Cerebellar nuclear complex (tissue), 1 donor: ENCODE measurements at places on chromosomes 13 and 19.

DNA sequence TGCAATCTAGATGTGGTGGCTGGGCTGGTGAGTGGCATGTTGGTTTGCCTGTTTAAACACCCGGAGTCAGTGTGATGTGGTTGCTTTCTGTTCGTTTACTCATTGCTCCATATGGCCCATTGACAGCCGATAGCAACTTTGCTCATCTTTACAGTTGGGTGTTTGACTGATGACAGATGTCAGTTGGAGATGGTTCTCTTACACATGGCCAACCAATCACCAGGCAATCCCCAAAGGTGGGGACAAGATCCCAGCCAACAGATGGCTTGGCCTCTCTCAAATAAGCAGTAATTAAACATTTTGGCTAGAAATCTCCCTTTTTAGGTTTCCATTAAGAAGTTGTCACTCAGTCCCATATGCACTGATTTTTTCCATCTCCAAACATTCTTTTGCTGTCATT, 497.1 kb upstream of the ARGLU1 start:
- no peak for DNase-seq

- DNase-seq: no peak
These were observed 1.7 kb downstream of the TUBA3C start for GRCh38 chr13:19179916-19180315.

GRCh38 chr19:3857449-3858003, 11.3 kb downstream of the ZFR2 start:
- DNase-seq: no peak

GRCh38 chr13:68645814-68646213, 1415.7 kb upstream of the PCDH9 start:
- no peak for DNase-seq

DNA sequence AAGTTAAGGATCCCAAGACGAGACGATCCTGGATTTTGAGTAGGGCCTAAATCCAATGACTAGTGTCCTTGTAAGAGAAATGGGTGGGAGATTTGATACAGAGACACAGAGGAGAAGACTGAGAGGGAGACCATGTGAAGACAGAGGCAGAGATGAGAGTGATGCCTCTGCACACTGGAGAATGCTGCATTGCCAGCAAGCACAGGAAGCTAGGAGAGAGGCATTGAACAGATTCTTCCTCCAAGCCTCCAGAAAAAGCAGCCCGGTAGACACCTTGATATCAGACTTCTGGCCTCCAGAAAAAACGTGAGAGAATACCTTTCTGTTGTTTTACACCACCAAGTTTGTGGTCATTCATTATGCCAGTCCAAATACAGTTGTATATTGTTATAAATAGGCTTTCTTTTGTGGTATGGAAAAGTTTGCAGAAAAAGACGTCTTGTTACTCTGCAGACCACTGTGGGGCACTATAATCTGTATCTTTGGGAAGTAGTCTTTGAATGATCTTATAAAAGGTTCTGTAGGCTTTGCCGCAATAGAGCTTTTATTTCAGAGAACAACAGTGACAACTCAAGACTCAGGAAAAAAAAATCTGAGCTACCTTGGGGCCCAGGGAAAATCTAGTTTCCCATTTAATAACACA, 17.9 kb upstream of the RFC3 start:
- DNase-seq: no peak

- no peak for DNase-seq
These were observed 113.6 kb upstream of the MBNL2 start for GRCh38 chr13:97108530-97108900.

- DNase-seq: no peak
These were observed 63.7 kb upstream of the F7 start for GRCh38 chr13:113041896-113042295.

GRCh38 chr19:41530761-41531301, 45.1 kb upstream of the CEACAM21 start:
- no peak for DNase-seq

- DNase-seq: no peak
These were observed 19.9 kb downstream of the POMP start for GRCh38 chr13:28678809-28679208.

DNA sequence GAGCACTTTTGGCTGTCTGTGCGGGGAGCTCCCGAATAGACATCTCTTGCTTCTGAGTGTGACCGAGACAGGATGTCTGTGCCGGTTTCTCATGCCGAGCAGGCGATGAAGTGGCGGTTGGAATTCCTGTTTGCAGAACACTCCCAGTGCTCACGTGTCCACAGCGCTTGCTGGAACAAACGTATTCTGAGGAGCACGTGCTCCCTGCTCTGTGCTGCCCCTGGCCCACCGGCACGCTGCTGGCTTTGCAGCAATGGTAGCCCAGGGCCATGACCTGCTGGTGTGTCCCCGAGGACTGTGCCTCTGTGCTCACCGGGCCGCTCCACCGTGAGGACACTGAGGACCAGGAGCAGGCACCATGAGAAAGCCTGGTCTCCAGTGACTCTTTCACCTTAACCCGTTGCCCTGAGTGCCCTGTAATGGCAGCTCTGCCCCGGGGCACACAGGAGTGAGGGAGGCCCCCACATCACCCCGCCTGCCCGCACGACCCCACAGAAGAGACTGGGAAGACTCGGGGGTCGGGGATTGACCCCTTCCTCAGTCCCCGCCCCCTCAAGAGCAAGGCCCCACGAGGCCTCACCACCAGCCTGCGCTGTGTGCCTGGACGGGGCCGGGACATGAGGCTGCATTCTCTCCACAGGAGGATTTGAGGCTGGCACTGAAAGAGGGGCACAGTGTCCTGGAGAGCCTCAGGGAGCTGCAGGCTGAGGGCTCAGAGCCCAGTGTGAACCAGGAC, 40.0 kb upstream of the F7 start:
- no peak for DNase-seq

DNA sequence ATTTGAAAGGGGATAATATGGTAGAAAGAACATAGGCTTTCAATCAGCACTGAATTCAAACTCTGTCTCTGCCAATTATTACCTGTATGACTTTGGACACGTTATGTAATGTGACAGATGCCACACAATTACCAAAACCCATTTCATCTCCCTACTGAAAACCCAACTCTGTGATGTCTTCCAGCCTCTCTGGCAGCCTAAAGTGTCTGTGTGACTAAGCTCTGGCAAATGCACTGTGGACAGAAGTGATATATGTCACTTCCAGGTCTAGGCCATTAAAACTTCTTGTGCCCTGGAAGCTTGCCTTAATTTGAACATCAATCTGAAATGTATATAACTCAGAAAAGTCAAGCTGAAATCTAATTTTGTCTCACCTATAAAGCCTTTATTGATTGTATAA, 552.0 kb downstream of the RFC3 start:
- no peak for DNase-seq

- DNase-seq: no peak
These were observed 47.9 kb upstream of the FLT1 start for GRCh38 chr13:28542804-28543203.

DNA sequence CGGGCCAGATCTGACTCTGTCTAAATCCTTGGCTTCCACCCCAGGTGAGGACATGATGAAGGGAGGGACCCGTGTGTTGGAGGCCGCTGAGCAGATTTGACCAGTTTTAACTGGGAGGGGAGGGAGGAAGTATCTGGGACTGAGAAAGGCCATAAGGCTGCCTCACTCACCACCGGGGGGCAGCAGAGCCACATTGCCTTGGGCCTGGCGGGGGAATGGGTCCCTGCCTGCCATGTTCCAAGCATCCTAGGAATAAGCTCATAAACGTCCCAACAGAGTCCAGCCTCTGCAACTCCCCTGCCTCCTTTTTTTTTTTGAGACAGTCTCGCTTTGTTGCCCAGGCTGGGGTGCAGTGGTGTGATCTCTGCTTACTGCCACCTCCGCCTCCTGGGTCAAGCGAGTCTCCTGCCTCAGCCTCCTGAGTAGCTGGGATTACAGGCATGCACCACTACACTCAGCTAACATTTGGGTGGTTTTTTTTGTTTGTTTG, 15.5 kb downstream of the MAST3 start:
- no peak for DNase-seq

GRCh38 chr13:70634893-70635292, 526.6 kb upstream of the KLHL1 start:
- no peak for DNase-seq

DNA sequence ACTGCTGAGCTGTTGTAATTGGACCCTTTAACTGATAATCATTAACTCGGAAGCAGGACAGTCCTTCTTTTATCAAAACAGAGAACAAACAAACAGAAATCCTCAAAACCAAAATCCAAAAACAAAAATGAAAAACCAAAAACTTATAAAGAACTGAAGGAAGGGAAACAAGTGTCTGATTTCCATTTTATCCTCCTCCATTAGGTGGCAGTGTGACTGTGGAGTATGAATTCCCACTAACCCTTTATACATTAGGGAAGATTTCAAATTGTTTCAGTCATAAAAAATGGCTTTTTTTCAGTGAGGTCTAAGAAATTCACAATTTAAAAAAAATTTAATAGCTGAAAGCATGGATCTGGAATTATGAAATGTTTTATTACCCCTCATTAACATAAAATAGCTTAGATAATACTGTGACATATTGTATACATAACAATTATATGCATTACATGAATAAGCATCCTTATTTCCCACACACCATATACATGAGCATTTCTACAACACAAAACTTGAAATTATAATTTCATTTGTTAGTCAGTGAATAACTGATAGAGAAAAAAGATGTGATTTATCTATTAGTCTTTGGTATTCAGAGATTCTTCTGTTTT, 1074.3 kb upstream of the PCDH9 start:
- DNase-seq: no peak
